CD4-positive, alpha-beta T cell treated with Interleukin-17A for 4 hours (primary cell): ENCODE measurements at places on chromosomes 4 and X.

- no peak for DNase-seq
Measured at GRCh38 chrX:96692890-96693289, 8.2 kb downstream of the DIAPH2 start.

- DNase-seq, result no peak
Measured at GRCh38 chrX:45233531-45233930, 32.9 kb upstream of the DIPK2B start.

GRCh38 chr4:182929296-182929695 lies 12.1 kb upstream of the DCTD start:
- no peak for DNase-seq

- DNase-seq, result no peak
Measured at GRCh38 chrX:115958687-115959359, 211.7 kb upstream of the AGTR2 start.

GRCh38 chr4:145930592-145930991 lies 8.0 kb downstream of the ZNF827 start:
- no peak for DNase-seq

DNA sequence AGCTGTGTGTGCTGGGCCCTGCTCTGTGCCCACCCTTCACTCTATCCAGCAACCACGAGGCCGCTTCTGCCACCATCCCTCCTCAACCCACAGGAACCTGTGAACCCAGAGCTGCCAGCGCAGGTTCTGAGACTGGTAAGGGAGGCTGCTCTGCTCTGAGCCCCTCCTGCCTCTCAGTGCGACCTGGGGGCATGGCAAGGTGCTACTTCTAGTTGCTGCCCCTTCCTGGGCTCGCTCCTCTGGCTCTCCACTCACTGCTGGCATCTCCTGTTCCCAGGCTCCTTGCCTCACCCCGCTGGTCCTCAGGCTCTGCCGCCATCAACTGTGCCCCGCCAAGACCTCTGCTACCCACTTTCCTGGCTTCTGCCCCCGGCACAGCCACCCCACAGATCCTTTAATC lies 39.3 kb downstream of the RNF212 start:
- DNase-seq, result no peak

DNA sequence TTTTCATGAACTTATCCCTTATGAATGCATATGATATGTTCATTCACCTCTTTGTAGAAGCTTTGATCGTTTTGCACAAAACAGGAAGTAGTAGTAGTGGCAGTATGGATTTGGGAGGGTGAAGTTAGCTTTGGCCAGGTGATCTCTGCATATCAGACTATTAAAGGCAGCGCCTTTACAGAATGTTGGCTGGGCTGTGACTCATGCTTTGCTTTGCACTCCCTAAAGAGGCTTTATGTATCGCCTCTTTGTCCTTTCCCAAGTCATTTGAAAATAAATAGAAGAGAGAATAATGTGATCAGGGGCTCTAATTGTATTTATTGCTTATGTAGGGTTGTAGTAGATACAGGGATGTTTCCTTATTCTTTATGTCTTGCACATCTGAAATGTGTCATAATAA lies 50.4 kb downstream of the SHROOM3 start:
- DNase-seq, result no peak

GRCh38 chr4:156999175-156999517 lies 27.5 kb upstream of the PDGFC start:
- DNase-seq, result no peak

DNA sequence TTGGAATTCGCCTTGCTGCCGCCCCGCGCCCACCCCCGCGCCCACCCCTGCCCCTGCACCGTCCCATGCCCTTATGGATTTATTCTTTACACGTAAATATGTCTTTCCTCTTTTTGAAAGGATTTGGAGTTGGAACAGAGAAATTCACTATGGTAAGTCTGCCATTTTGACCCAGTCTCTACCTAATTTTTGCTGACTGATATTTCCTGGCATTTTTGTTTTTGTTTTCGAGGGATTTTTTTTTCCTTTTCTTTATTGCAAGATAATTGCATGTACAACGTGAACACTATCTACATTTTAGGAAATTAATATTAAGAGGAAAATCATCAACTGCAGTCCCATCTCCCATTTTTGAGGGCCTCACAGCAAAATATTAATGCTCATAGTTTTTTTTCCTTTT lies 468 bp upstream of the SPIN2B start:
- no peak for DNase-seq

DNA sequence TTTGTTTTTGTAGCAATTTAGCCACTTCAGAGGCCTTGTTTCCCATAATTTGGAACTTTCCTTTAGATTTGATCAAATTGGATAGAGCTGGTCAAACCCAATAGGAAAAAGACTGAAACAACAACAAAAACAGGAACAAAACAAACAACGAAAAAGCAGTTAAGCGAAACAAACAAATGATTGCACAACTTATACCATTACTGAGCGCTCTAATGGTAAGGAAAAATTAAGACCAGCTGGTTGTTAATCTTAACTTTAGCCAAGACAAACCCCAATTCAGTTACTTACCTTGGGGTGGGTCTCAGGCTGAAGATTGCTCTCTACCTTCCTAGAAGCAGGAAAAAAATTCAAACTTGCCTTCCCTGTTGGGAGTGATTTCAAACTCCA lies 38.3 kb downstream of the SPCS3 start:
- DNase-seq, result no peak

- peak; percentile 83 for DNase-seq
Measured at GRCh38 chrX:47380268-47380667, 9.9 kb downstream of the ZNF157 start.

GRCh38 chr4:81422595-81422994 lies 49.1 kb downstream of the RASGEF1B start:
- no peak for DNase-seq

- DNase-seq, result no peak
Measured at GRCh38 chr4:95505799-95506198, 43.0 kb downstream of the UNC5C start.

DNA sequence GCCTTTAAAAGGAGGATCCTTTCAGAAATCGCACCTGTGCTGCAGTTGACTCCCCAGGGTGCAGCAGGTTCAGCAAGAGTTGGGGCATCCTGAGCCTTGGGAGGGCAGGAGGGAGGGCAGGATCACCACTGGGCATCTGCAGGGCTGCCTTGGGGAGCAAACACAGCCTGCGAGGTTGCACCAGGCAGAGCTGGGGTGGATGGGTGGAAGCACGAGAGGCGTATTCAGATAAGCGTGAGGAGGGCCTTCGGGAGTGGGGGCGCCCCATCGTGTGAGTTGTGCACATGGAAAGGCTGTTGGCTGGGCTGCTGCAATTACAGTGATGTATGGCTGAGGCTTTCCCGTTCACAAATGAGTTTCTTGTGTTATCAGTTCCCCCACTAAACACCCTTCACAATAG lies 55.5 kb downstream of the PSAPL1 start:
- no peak for DNase-seq

DNA sequence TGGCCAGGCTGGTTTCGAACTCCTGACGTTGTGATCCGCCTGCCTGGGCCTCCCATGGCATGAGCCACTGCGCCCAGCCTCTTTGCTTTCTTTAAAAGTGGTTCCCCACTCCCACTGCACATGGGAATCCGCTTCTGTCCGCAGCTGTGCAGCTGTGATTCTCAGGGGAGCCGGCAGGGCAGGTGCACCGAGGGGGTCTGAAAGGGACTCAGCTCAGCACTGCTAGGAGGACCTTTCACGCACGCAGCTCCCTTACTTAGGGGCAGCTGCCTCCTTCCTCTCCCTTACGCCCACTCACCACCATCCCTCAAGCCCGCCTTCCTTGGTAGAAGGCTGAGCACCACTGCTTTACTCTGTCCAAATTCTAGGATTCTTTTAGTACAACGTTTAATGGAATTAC lies 40.4 kb upstream of the CYP4V2 start:
- DNase-seq, result no peak

GRCh38 chr4:89660444-89661172 lies 176.4 kb downstream of the SNCA start:
- no peak for DNase-seq

- no peak for DNase-seq
Measured at GRCh38 chrX:24055043-24055356, 244 bp downstream of the EIF2S3 start.

DNA sequence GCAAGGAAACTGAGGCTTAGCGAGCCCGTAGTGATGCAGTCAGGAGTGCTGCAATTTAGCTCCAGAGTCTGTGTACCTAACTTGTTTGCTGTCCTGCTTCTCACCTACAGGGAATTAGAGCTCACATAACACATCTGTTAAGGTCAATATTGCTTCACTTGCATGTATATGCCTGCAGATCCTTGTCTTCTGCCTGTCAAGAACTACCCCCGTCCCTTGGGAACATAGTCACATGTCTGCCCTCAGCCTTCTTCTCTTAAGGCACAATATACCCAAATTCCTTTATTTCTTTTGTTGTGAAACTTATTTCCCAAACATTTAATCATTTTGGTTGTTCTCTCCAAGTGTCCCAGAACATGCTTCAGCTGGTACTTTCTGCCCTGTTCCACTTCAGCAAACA lies 103.3 kb upstream of the LEF1 start:
- DNase-seq, result no peak

DNA sequence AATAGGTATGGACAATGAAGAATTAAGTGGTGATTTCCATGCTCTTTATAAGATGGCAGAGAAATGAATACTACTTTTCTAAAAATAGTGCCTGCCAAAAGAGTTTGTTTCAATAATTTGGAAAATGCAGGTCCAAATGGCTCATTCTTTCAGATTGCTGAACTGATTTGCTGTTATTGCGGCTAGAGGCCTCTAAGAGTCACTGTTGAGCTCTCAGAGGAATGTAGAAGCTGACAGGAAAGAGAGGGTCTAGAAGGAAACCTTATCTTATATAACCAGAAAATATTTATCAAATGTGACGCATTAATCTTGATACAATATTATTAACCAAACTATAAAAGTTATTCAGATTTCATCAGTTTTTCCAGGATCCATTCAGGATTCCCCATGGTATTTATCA lies 65.7 kb upstream of the PAGE1 start:
- peak; percentile 5 for DNase-seq

DNA sequence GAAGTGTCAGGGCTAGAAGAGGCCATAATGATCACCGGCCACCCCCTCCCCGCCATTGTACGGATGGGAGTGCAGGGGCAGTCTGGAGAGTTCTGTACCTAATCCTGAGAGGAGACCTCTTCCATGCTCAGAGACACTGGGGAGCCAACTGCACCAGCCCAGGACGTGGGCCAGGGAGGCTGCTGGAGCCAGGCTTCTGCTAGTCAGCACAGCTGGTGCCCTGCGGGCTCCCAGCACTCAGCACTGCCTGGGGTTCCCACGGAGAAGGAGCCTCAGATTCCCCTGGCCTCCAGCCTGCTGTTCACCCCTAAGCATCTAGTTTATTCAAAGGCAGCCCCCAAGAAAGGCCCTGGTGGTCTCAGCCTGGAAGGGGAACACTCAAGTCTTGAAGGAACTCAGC lies 28.8 kb downstream of the ABLIM2 start:
- no peak for DNase-seq

- no peak for DNase-seq
Measured at GRCh38 chr4:1415681-1415981, 9.4 kb upstream of the NKX1-1 start.

GRCh38 chr4:175927121-175927520 lies 115.1 kb upstream of the GPM6A start:
- DNase-seq, result no peak

DNA sequence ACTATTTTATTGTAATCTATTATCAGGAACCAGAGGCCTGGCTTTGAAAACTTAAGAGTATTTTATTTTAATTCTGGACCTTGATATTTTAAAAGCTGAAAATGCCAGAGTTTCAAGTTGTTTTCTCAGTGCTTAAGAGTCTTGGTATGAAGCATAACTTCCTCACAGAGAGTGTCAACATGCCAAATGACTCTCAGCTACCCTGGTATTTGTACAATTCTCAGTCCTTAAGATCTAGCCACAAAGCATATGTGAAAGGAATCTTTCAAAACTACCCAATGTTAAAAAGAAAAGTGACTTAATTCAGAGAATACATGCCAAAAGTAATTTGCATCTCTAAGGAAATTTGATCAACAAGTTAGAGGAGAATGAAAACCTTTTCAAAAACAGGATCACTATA lies 171.9 kb downstream of the DKK2 start:
- no peak for DNase-seq
